ENCODE measurements at places on chromosomes 1 and 21.

- H3K27ac ChIP-seq, result peak overlapping the region; percentile 70
- H3K27me3 ChIP-seq, result peaks cover 5% of the 10 kb centered on the region
- H3K36me3 ChIP-seq, result no peaks in the 10 kb centered on the region
- peaks cover 40% of the 10 kb centered on the region for H3K4me1 ChIP-seq
- no peak for DNase-seq
These were observed 7.6 kb upstream of the CTTNBP2NL start for GRCh38 chr1:112388436-112388835.

- DNase-seq, result no peak
- peaks cover 2% of the 10 kb centered on the region for H3K4me1 ChIP-seq
- no peak overlapping the region for H3K4me3 ChIP-seq
- H3K27ac ChIP-seq, result no peak overlapping the region
These were observed 22.1 kb upstream of the NCF2 start for GRCh38 chr1:183612407-183612806.

DNA sequence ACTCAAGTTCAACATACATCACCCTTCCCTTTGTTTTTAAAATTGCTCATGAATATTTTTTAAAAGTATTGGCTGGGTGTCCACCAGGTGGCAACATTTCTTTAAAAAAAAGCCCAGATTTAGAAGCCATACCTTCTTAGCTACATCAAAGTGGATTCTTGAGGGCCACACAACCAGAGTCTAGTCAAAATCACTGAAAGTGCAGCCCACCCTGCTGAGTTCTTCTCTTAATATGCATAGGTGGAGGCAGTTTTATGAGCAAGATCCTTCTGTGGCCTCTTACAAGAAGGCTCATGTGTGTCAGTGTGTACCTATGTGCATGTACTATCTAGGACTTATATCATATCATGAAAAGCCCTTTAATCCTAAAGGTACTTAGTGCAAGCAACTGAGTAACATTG, 16.9 kb upstream of the GNG12 start:
- H3K36me3 ChIP-seq, result no peaks in the 10 kb centered on the region
- no peak for DNase-seq
- H3K4me3 ChIP-seq, result no peak overlapping the region
- peaks cover 3% of the 10 kb centered on the region for H3K27me3 ChIP-seq
- H3K4me1 ChIP-seq, result no peaks in the 10 kb centered on the region
- no peak overlapping the region for H3K27ac ChIP-seq

GRCh38 chr1:166184012-166184411, 17.2 kb upstream of the FAM78B start:
- no peaks in the 10 kb centered on the region for H3K36me3 ChIP-seq
- no peak overlapping the region for H3K27ac ChIP-seq
- H3K4me3 ChIP-seq, result no peak overlapping the region
- no peaks in the 10 kb centered on the region for H3K27me3 ChIP-seq

DNA sequence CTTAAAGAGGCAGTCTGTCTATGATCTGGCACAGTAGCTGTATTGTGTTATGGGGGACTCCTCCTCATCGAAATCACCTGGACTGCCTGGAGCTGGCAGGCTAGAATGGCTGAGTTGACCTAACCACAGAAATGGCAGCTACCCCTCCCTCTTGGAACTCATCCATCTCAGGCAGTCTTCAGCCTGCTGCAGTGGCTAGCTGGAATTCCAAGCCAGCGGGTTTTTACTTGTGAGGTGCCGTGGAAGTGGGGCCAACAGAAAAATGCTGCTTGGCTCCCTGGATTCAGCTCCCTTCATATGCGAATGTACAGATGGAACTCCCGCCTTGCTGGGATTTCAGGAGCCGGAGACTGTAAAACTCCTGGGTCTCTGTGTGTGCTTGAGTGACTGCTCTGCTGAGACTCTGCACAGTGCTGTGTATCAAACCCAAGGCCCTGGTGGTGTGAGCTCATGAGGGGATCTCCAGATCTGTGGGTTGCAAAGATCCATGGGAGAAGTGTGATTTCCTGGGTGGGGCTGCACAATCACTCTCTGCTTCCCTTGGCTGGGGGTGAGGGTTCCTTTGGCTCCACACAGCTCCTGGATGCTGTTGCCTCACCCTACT, 316.9 kb downstream of the CTH start:
- H3K4me3 ChIP-seq, result no peak overlapping the region
- H3K27me3 ChIP-seq, result no peaks in the 10 kb centered on the region
- DNase-seq, result no peak
- H3K27ac ChIP-seq, result no peak overlapping the region
- H3K36me3 ChIP-seq, result no peaks in the 10 kb centered on the region
- no peaks in the 10 kb centered on the region for H3K4me1 ChIP-seq

GRCh38 chr1:51792864-51793263, 85.7 kb downstream of the NRDC start:
- peak overlapping the region; percentile 86 for H3K27ac ChIP-seq
- peaks cover 13% of the 10 kb centered on the region for H3K4me1 ChIP-seq
- H3K4me3 ChIP-seq, result peak overlapping the region; percentile 57
- peaks cover 6% of the 10 kb centered on the region for H3K27me3 ChIP-seq

DNA sequence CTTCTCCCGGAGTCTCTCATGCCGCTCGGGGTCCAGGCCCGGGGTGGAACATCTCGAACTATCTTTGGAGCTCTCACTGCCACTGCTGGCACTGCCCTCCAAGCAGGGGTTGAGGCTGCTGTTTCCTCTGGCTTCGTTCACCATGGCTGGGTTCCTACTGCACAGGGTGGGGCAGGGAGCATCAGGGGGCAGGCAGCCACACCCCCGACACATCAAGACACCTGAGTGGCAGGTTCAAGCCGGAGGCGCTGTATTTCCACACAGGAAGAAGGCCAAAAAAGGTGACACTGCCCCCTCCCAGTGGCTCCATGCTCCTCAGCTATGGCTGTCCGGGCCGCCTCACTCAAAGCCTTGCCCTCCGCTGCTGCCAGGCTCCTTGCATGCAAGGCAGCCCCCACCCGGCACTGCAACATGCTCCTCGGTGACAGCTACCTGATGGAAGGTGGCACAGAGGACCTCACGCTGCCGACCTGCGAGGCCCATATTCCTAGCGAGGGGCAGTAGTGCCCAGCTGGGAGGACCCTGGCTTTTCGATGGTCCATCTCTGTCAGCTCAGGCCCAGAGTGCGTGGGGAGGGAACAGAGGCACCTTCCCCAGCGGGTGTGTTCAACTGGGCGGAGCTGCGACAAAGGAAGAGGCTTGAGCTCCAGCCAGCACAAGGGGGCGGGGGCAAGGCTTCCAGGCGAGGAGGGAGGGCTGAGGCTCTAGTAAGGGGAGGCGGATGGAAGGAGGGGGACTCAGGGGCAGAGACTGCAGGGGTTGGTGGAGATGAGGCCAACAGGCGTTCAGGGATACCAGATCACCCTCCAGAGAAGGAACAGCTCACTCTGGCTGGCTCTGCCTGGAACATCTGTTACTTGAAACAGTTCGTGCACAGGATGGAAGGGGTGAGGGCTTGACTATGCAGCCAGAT, 2.5 kb downstream of the MTHFR start:
- H3K36me3 ChIP-seq, result peaks cover 13% of the 10 kb centered on the region
- H3K4me1 ChIP-seq, result peaks cover 39% of the 10 kb centered on the region
- H3K4me3 ChIP-seq, result peak overlapping the region; percentile 79
- peaks cover 11% of the 10 kb centered on the region for H3K27me3 ChIP-seq

DNA sequence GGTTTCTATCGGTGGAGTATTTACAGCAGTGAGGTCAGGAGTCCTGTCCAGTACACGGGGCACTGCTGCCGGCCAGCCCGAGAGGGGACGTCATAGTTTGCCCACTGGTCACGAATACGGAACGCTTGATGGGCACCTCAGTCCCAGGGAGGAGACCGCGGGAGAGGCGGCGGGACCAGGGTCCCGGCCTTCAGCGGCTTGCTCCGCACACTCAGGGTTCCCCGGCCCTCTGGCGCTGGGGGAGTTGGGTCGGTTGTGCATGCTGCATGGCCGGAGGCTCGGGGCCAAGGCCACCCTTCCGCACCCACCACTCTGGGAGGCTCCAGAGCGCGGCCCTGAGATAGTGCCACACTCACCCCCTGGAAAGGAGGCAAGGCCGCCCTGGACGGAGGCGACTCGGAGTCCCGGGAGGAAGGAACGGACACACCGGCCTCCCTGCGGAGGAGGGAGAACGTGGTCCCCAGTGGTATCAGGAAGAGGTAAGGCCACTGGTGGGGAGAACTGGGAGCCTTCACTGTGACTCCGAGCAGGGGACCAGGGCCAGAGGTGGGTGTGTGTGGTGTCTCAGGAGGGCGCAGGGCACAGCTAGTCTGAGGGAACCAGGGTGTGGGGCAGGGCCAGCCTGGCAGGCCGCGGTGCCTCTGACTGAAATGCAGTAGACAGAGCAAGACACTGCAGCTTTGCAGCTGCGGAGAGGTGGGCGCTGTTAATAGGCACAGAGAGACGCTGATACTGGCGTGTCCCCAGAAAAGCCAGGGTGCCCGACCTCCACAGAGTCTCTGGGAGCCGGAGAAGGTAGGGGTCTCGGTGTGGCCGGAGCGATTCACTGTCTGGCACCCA, 28.6 kb upstream of the PRSS38 start:
- peak overlapping the region; percentile 67 for H3K4me3 ChIP-seq
- peaks cover 17% of the 10 kb centered on the region for H3K27me3 ChIP-seq
- H3K27ac ChIP-seq, result no peak overlapping the region
- H3K4me1 ChIP-seq, result no peaks in the 10 kb centered on the region
- DNase-seq, result no peak
- peaks cover under 1% of the 10 kb centered on the region for H3K36me3 ChIP-seq

GRCh38 chr1:176187001-176187400, 20.1 kb downstream of the COP1 start:
- peaks cover 14% of the 10 kb centered on the region for H3K4me1 ChIP-seq
- H3K27ac ChIP-seq, result no peak overlapping the region
- DNase-seq, result no peak

DNA sequence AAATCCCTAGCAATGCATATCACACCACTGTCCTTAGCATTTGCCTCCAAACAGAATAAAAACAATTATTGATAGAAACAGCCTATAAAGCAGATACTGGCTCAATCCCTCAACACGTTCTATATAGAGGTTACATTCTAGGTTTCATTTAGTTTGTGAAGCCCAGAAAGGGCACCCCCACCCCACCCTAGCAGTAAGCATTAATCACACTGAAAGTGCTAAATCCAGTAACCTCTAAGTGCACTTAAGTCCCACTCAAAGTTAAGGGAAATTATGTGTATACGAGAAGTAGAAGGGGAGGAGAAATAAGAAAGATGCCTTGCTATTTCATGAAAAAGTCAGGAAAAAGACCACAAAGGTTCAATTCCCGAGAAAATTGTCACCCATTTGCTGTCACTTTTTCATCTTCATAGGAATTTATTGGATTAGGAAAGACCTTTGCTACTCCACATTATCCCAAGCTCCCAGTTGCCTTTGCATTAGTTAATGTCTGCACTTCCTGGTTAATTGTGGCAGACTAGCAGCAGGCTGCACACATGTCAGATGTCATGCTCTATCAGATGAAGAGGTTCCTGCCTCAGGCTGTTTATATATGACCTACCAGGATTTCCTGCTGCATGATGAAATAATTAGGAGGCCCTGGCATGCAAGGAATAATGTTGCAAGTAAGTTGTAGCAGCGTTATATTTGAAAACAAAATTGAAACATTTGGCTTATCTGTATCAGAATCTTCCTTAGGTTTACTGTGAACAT, 54.5 kb upstream of the LHX8 start:
- no peak overlapping the region for H3K4me3 ChIP-seq
- H3K27me3 ChIP-seq, result no peaks in the 10 kb centered on the region
- H3K27ac ChIP-seq, result no peak overlapping the region
- peaks cover 11% of the 10 kb centered on the region for H3K4me1 ChIP-seq
- DNase-seq, result no peak

Data from endothelial cell (in vitro differentiated cells).